ENCODE measurements at places on chromosomes 3 and 15. TPM values are rescaled to one million over a fixed set of nuclear protein-coding genes. Genes with fewer than 3 reads are reported as not detected.

Gene BOC
- total RNA-seq: under 0.01 TPM

Gene STRA6
- total RNA-seq: under 0.01 TPM

Gene INSYN1
- total RNA-seq: not detected

Gene ADCY5
- under 0.01 TPM for total RNA-seq

Gene PXYLP1
- total RNA-seq: 3.0 TPM

Gene CD200R1
- total RNA-seq: 0.54 TPM

Measured in hematopoietic multipotent progenitor cell (in vitro differentiated cells).